Fibroblast of gingiva (primary cell): ENCODE measurements at places on chromosomes 13 and 19.

GRCh38 chr13:45765464-45765863 lies 63.3 kb downstream of the CBY2 start:
- DNase-seq = no peak

GRCh38 chr13:26538363-26539317 lies 18.8 kb upstream of the WASF3 start:
- peak; percentile 76 for DNase-seq

DNA sequence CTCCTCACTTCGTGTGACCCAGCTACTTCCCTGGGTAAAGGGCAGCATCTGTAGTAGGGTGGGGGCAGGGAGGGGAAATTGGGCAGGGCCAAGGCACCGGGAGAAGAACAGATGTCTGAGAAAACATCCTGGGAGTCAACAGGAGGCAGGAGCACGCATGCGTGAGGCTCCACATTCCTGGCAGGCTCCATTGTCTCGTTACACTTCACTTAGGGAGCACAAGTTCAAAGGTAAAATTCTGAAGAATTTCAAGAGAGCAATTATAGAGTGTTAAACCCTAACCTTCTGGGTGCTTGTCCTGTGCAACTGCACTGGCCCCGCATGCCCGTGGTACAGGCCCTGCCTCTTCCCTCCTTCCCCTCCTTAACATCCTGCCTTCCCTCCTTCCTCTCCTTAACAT lies 79.6 kb upstream of the POMP start:
- no peak for DNase-seq

DNA sequence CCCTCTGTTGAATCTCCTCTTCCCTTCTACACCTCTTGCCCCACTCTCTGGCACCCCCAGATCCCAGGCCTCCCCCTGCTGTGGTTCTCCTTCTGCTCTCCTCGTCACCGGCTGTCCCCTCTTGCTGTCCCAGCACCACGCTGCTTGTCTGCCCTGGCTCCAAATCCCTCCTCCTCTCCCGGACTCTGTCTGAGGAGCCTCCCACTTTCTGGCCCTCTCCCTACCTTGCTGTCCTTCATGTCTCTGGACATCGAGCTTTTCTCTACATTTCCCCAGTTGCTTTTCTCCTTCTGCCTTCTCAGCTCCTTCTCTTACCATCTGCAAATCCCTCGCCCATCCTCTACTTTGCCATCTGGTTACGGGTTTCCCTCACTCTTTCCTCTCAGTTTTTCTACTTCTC lies 1.2 kb downstream of the ZNF347 start:
- DNase-seq = peak; percentile 3

DNA sequence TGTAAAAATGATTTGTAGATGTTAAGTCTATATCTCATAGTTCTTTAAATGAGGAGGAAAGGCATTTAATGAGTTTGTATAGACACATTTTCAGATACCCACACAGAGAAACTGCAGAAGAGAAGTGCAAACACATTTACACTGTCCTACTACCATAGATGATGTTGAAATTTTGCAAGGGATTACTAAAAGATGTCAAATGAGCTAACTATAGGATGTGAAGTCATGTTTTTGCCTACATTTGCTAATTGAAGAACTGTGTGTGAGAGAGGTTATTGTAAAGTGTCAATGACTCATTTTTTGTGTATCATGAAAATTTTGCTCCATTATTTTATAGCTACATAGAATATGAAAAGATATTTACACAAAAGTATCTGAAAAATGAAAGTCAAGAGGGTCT lies 178.9 kb downstream of the ITGBL1 start:
- no peak for DNase-seq

GRCh38 chr13:44605275-44605674 lies 29.1 kb upstream of the TSC22D1 start:
- DNase-seq = peak; percentile 82

DNA sequence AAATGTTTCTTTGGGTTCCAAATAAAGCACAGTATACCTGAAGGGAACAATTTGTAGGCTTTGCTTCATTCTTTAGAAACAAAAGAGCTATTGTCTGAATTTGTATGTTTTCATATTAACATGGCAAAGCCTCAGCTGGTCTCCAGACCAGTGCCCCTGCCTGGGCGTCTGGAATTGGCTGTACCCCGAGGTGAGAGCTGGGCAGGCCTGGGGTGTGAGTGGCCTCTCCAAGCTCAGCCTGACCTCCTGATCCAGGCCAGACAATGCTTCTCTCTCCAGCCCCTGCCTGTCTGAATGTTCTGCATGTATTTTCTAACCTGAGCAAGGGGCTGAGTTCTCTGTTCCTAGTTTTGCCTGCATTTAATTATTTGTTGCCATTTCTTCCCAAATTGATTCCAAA lies 66.3 kb upstream of the MCF2L start:
- no peak for DNase-seq
